Activated T-helper 9 cell treated with anti-CD3 and anti-CD28 coated beads, Interleukin-2, amount 50 U/mL, for 16 hours (primary cell): ENCODE measurements at places on chromosomes 6 and 20.

DNA sequence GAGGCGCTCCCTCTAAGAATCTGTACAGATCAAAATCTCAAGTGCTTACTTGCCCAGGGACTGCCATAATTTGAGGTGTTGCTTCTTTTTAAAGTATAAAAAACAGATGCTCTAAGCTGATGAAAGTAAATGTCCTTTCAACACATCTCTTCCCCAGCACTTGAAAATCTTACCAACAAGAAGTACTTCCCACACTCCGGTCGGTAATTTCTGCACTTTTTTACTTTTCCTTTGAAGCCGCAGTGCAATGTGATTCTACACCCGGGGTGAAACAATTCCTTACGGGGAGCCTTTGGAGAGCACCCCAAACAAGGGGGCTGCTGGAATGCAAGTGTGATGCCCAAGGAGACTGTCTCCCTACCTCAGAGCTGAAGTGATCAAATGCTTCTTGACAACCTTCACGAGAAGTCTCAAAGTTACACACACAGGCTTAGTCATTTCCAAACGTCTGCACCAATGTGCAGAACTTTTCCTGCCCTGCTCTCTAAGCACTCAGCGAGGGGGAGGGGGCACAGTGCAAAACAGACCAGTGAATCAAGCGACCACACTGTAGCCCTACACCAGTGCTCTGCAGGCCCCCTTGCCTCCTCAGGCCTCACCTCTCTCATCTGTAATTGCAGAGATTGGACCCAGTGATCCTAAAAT is 56.7 kb downstream of the ATXN1 start:
- peak; percentile 42 for DNase-seq

GRCh38 chr20:63239431-63239830 is 3.7 kb downstream of the BIRC7 start:
- DNase-seq = no peak

DNA sequence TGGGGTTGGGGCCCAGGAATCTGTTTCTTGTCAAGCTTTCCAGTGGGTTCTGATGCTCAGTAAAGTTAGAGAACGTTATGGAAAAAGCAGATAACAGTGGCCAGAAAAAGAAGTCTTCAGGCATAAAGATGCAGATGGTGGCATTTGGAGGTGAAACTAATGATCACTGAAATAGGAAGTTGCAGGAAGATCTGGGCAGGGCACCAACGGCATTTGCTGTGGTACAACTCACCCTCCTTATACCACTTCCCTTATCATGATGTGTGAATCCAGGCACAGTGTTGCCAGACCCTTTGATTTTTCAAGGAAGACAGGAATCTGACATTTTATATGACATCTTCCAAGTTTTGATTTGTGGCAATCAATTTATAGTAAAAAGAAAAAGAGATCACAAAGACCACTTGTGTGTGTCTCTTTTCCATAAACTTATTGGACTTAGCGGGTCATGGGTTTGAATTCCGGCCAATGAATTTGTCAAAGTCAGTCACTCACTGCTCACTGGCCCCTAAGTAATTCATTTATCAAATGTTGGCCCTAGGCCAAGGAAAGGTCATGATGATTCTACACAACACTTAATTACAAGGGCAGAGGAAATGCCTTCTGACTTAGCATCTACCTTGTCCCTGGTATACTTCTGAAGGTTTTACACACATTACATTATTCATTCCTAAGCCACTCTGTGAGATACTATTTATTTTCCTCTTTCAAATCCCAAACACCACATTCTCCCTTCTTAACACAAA is 37.6 kb downstream of the LAMP5 start:
- DNase-seq = no peak

DNA sequence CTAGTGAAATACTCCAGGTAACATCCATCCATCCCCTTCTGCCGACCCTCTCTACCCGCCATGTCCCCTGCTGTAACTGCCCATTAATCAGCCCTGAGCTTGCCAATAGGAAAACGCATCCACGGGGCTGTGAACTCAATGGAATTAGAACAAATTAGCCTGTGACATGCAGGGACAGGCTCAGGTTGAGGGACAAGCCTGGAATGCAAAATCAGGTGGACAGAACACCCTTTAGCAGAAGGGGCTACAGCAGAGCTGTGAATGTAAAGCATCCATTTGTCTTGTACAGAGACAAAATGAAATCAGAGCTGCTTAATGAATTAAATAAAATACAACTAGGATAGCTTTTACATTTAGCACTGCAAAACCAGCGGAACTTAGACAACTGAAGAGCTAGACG is 187.3 kb upstream of the SASH1 start:
- no peak for DNase-seq

DNA sequence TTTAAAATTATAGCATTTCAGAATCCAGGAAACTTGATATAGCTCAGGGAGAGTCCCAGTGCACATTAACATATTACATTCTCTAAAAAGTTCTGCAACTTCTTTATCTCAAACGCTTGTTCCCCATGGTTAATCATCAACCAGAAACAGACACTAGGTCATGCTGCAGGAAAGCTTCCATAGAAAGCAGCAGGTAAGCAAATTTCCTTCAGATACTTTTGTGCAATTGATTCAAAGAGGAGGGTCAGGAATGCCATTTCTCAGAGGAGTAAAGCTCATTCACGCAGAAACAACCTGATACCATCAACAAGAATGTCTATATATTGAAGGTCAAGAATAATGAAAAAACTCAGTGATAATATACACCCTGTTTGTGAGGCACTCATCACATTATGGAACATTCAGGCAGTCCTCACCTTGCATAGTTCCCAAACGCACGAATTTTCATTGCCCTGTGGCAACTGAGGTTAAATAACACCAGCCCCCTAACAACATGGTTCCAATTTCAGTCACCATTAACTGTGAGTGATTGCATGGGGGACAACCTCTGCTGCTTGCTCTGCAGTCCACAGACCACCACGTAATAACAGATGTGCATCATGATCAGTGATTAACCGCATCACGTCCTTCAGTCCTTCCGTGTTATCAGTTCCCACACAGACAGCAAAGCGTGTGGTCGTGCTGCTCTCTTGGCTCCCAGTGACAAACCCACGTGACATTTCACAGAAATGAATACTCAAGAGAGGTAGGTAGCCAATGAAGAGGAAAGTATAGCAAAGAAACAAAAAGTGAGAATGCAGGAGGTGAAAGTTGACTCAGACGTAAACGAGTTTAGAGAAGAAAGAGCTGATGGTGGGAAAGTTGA is 95.7 kb downstream of the LY86 start:
- no peak for DNase-seq

DNA sequence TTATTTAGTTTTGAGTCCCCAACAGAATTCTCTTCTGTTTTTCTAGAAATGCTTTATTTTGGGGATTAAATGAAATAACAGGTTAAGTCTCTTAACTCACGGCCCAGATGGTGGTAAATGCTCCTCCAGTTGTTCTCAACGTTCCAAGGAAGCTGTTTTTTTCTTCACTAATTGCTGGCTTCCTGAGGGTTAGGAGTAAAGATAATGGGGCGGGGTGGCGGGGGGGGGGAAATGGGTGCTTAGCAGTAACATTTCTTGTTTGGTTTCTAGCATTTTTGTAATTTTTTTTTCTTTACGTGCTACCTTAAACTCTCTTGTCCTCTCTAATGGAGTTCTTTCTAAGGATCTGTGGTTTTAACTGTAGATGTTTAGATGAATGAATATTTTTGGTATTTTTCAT is 2.2 kb downstream of the SRSF3 start:
- no peak for DNase-seq

GRCh38 chr6:79764747-79765146 is 133.6 kb downstream of the SH3BGRL2 start:
- no peak for DNase-seq
